ENCODE measurements at places on chromosomes 6 and 20.
A peak's percentile ranks its signal among the peaks of the same experiment; 100 is the strongest.

- DNase-seq = no peak
These were observed 23.2 kb downstream of the DLL1 start for GRCh38 chr6:170267688-170268087.

DNA sequence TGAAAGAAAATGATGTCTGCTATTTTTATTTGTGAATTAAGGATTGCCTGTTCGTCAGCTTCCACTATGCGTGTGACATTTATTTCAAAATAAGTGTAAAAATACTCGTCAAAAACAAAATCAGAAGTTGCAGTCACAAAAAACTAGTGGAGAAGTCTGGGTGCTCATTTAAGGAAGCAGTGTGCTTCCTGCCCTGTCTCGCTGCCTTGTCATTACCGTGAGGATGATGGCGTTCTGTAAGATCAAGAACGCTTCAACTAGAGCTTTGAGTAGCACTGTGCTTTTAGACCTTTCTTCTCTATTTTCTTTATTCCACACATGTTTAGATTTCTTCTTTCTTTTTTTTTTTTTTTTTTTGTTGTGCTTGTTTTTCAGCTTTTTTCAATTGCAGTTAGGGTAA lies 186.9 kb downstream of the TBC1D7 start:
- DNase-seq = no peak

GRCh38 chr6:122154155-122154554 lies 245.3 kb upstream of the HSF2 start:
- no peak for DNase-seq

DNA sequence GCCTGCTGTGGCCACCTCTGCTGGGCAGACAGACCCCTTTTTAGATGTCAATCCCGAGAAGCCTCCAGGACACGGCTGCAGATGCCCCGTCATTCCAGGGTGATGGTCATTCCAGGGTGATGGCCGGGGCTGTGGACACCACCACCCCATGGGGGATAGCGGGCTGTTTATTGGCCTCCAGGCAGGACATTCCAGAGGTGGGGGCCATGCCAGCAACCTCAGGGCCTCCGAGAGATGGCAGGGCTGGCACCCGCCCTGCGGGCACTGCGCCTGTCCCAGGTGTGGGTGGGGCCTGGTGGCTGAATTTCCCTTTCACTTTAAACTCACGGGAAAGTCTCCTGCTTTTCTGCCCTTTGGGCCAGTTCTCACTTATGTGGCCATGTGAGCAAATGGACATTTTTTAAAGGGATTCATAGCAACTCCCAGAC lies 14.5 kb downstream of the COL9A3 start:
- DNase-seq = peak; percentile 82

- no peak for DNase-seq
These were observed 14.8 kb upstream of the MTG2 start for GRCh38 chr20:62168061-62168460.

DNA sequence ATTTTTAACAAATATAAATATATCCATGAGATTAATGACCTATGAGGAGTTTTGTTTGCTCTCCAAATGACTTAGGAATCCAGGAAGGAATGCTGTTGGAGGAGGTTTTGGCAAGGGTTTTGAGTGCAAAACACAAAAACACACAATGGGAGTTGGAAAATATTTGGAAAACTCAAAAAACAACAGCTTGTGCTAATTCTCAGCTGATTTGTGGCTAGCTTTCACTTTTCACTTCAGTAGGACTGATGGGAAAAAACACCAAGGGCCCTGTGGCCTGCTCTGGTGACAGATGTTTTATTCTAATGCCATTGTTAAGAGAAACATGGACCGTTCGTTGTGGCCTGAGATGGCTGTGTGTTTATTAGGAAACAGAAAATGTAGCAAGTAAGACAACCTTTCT lies 113.9 kb downstream of the ALDH8A1 start:
- no peak for DNase-seq

DNA sequence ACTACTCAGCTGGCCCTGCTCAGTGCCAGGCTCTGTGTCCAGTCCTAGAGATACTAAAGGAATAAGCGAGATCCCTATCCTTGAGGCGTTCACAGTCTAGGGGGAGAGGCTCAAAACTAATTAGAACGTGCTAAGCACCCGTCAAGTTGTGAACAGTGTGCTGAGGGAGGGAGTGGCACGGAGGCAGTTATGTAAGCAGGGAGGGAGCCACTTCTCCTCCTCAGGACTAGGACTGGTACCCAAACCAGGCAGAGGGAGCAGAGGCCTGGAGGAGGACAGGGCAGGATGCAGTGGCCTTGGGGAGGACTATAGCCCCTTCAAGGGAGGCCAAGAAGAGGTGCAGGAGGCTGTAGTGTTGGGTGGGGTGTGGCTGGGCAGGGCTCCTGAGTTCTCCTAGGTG lies 39.6 kb upstream of the VSTM2L start:
- no peak for DNase-seq

- no peak for DNase-seq
These were observed 22.1 kb upstream of the ADGRF1 start for GRCh38 chr6:47064274-47064673.

- DNase-seq = no peak
These were observed 118.7 kb downstream of the ATG5 start for GRCh38 chr6:106206905-106207304.

DNA sequence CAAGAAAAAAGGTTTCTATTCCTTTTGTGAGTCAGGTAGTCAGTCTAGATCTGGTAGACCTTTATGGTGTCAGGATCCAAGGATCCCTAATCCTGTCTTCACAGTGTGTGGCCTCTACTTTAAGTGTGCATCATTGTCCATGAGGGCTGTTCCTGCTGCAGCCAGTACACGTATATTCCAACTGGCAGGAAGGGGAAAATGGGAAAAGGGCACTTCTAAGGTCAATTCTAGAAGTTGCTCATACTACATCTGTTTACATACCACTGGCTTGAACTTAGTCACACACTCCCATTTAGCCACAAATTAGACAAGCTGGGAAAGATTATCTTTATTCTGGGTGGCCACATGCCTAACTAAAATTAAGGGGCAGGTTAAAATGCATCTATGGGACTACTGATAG lies 9.7 kb upstream of the MMS22L start:
- DNase-seq = no peak

DNA sequence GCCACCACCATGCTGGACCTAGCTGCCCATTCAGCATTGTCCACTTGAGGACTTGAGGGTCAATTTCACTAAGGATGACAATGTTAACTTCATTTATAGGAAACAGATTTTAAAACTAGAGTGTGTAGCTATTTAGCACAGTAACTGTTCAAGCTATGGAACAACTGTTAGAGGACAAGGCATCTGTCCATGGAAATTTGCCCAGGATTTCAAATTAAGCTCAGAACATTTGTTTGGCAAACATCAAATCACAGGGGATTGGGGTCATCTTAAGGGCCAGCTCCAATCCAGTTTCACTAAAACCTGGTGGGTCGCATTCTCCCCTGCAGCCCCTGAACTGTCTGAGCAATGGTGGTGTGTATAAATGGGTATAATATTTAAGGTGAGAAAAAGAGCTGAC lies 35.1 kb downstream of the PM20D2 start:
- DNase-seq = no peak

- no peak for DNase-seq
These were observed 13.4 kb downstream of the PTK7 start for GRCh38 chr6:43089467-43089866.

DNA sequence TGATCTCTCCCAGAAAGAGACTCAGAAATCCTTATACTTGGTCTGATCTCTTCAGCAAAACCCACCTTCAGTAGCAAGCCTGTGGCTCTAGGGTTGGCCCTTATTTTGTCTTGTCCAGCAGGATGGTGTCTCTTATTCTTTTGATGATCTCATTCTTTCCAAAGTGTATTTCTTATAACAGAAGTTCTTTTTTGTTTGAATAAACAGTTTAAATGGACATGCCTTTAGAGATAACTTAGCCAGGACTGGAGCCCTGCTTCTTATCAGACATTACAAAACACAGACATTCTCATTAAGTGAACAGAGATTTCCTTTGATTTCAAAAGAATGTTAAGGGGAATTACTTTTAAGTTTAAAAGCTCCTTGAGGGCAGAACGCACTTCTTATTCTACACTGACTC lies 31.7 kb downstream of the KCNS1 start:
- DNase-seq = no peak

DNA sequence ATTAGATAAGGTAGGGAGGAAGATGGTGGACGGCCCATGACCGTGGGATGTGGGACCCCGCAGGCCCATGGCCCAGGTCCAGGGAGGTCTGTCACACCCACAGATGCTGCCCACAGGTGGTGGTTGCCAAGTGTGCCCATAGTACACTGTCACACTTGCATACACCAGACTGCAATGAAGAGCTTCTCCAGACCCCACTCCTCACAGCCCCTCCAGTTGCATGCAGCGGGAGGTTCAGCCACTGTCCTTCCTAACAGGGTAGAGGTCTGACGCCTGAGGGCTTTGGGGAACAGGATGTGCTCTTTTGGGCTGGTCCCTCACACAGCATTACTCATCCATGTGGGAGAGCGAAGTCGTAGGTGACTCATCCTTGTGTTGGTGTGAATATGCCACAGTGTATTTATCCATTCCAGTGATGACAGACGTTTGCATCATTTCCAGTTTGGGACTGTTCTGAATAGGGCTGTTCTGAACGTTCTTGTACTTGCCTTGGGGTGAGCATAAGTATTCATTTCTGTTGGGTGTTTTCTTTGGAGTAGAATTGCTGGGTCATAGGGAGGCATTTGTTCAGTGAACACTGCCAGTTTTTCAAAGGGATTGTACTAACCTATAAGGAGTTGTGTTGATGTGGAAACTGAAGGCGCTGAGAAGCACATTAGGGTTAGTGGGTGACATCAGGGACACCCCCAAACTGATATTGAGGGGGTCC lies 10.1 kb upstream of the PYGB start:
- peak; percentile 68 for DNase-seq

DNA sequence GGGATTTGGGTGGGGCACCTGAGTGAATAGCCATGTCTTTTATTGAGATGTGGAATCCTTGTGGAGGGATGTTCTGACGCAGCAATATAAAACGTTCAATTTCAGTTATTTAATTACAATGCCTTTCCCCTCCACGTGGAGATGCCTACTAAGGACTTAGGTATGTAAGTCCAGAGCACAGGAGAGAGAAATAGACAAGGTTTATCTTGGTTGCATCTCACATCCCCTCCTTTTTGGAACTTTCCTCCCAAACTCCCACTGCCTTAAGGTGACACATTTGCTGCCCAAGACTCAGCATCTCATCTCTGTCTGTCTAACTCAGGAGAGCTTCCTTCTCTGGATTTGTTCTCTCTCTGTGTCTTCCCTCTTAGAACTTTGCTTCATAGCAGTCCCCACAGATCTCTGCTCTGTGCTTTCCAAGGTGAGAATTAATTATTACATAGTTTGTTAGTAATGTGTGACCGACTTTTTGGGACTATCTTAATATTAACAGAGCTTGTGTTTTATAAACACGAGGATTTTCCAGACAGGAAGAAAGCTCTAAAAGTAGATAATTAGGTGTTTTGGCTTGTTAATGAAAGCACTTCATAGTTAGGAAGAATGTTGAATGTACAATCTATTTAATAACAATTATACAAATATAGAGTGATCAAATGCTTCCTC lies 52.6 kb downstream of the COL19A1 start:
- DNase-seq = no peak

GRCh38 chr6:30837870-30838269 lies 46.4 kb upstream of the DDR1 start:
- DNase-seq = no peak

DNA sequence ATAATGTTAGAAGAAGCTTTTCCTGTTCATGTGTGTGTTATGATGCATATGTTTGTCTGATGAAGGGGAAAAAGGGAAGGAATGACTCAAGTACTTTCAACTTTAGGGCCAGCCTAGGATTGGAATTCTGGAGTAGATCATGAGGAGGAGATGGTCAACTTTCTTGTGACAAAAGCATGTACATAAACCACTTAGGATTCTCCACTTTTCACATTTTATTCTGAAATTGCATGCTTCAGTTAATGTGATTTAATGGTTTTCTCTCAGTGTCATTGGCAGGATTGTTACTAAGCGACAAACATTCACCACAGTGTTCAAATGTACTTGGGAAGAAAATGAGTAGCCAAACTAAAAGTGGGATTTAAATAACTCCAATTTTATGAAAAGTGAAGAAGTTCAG lies 80.1 kb downstream of the UTRN start:
- no peak for DNase-seq

DNA sequence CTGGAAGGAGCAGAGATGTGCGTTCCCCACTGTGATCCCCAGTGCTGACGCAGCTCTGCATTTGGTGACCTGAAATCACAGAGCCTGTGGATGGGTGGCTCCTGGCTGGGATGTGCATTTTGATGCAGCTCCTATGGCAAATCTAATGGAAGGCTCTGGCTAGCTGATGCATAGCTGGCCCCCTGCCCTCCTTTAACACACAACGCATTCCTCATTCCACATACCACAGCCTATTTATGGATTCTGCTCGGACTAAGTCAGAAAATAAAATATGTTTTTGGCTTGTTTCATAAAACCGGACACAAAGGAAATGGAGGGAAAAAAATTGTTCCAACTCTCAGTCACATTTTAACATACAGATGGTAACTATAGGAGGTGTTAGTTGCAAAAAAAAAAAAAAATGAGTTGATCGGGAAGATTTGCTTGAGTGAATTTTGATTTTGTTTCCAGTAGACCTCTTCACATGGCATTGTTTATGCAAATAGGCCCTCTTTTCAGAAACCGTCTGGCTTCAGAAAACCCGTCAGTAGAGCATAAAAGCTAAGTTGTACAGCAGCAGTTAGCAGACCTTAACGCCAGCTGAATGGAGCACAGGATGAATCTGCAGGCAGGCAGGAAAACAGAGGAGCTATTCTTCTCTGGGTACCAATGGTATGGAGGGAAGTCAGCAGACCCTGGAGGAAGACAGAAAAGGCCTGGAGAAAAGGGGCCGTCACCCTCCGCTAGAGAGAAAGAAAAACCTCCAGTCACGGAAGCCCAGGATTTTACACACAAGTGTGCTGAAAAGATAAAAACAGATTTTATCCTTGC lies 215.4 kb downstream of the HDGFL1 start:
- no peak for DNase-seq

- no peak for DNase-seq
These were observed 31.1 kb upstream of the STX16 start for GRCh38 chr20:58619864-58620431.

DNA sequence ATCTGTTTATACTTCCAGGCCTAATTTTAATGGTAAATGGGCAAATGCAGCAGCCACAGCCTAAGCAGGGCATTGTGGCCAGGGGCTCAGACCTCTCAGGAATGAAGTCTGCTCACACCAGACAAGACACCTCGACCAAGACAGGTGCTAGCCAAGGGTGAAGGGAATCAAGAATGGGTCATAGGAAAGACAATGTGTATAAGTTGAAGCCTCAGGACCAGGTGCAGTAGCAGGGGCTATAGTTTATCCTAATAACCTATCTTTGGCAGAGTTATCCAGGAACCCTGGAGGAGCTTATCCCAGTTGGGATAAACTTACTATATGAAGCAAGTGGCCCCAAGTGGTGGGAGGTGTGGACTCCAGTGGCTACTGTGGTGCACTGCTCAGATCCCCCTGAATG lies 165.0 kb upstream of the TAB2 start:
- no peak for DNase-seq

- DNase-seq = no peak
These were observed 339.0 kb upstream of the ZFP64 start for GRCh38 chr20:52530571-52530970.

GRCh38 chr6:40583709-40584108 lies 3.5 kb downstream of the LRFN2 start:
- DNase-seq = peak; percentile 47

Data from colonic mucosa (tissue), 4 donors.